Stimulated activated CD4-positive, alpha-beta T cell treated with anti-CD3 and anti-CD28 coated beads, Interleukin-12 subunit alpha, Interleukin-12 subunit beta, amount 100 ng/mL, for 4 hours (primary cell): ENCODE measurements at places on chromosomes 7 and 10.

- DNase-seq, result no peak
Measured at GRCh38 chr7:34672430-34672829, 14.4 kb downstream of the NPSR1 start.

DNA sequence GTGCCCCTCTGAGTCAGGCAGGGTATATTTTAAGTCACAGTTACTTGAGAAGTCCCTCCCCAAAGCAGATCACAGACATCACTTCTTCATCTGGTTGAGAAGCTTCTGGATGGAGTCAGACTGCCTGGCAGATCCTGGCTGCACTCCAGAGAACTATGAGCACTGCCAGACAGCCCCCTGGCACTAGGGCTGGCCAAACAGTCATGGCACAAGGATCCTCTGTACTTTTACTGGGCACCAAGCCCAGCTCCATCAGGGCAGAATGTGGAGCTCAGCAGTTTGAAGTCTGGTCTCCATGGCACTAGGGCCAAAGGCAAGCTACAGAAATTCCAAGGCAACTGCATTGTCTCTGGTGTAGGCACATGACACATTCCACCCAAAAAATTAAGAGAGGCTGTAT, 162.1 kb downstream of the NRG3 start:
- no peak for DNase-seq

DNA sequence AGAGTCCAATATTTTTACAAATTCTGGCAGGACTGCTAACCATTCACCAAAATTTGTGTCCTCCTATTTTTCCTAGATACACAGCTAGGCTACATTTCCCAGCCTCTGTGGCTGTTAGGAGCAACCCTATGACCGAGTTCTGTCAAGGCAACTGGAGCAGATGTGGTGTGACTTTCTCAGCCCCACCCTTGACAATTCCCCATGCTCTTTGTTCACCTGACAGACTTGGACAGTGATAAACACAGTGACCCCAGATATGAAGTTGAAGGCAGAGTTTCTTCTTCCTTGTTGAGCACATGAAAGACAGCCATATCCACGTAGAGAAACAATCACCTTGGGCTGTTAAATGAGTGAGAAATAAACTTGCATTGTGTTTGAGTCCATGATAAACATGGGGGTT, 1162.1 kb downstream of the SORCS3 start:
- no peak for DNase-seq

DNA sequence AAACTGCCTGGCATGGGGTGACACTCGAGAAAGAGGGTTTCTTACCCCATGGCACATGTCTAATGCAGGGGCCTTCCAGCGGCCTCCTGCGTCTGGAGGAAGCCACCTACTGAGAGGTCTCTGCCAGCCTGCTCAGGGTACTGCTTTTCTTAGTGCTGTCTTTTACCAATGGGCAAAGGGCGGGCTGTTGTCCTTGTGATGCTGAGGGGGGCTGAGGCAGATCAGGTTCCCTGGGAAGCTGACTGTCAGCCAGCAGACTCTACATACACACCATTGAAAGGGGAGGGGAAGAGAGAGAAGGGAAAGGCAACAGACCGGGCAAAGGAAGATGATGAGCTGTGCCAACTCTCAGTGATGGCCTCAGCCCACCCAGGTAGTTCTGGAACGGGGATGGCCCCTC, 48.7 kb downstream of the COL13A1 start:
- DNase-seq, result no peak

GRCh38 chr7:16295558-16295957, 125.8 kb downstream of the CRPPA start:
- no peak for DNase-seq

- DNase-seq, result no peak
Measured at GRCh38 chr7:156665101-156665500, 24.5 kb downstream of the RNF32 start.

GRCh38 chr10:24513155-24513554, 210.5 kb downstream of the ARHGAP21 start:
- no peak for DNase-seq

DNA sequence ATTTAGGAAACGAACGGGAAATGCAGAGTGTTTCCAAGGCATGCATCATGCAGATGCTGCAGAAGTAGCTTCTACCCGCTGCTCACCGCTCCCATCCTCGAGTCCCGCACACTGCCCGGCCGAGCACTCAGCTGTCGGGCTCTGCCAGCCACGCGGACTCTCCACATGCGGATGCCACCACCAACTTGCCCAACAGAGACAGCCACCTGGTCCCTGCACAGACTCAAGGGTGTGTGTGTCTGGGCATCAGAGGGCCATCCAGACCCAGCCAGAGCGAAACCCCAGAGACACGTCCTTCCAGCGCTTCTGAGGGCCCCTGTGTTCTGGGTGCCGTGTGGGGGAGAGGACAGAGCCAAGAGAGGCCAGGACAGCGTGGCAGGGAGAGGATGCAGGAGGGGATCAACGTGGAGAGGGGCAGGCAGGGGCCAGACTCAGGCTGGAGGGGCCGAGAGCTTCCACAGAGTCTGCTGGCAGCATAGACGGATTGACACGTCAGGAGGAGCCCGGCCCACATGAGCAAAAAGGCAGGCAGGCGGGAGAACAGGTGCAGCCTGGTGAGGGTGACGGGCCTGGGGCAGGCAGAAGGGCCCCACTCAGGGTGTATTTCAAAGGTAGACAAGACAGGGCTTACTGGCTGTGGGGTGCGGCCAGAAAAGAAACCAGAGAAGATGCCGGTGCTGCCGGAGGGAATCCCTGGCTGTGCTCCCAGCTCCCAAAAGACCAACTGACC, 18.3 kb downstream of the GPER1 start:
- DNase-seq, result no peak

- DNase-seq, result no peak
Measured at GRCh38 chr10:54843085-54843646, 42.1 kb upstream of the PCDH15 start.

GRCh38 chr10:70503776-70504175, 25.2 kb downstream of the PALD1 start:
- DNase-seq, result no peak

- DNase-seq, result no peak
Measured at GRCh38 chr7:157208571-157209413, 70.1 kb downstream of the UBE3C start.

DNA sequence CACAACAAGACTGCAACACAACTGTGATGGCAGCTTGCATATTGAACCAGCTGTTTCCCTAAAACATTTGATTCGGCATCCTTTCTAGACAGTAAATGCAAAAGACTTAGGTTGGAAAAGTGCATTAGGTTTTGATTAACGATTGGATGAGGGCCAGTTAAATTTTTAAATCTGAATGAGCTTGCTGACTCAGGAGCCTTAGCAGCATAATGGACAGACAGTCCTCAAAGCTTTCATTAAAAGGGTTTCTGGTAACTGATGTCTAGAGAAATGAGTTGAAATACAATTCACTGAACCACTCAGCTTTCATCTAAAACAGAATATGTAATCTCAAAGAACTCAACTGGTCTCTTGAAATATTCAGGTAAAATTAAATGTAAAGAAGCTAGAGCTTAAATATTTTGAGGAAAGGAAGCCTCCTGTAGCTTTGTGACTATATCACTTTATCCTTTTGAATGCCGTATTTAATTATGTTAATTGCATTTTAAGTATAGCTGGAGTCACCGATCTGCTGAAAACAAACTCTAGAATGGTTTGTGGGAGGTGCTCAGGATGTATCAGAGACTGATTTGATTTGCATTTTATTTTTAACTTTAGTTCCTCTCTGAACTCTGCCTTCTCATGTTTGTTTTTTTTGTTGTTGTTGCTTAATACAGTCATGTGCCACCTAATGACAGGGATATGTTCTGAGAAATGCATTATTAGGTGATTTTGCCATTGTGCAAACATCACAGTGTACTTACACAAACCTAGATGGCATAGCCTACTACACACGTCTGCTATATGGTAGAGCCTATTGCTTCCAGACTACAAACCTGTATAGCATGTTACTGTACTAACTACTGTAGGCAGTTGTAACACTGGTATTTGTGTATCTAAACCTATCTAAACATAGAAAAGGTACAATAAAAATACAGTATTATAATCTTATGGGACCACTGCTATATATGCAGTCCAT, 29.2 kb upstream of the ATRNL1 start:
- no peak for DNase-seq

- DNase-seq, result no peak
Measured at GRCh38 chr7:26910221-26910620, 45.8 kb upstream of the SKAP2 start.

DNA sequence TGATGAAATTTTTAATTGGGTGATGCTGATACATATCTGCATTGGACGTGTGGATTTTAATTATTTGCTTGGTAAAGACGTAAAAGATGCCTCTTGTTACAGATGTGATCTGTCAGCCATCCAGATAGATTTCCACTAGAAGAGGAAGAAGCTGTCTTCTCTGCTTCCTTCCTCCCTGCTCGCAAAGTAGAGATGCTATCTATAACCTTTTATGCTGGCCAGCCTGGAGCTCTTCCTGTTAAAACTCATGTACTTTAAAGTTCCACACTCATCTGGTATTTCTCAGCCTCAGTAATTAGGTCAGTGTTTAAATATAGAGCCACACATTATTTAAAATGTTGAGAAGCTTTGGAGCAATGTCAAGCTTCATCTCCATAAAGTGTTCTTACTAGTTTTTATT, 51.2 kb upstream of the TMEM229A start:
- no peak for DNase-seq

GRCh38 chr10:1380088-1380671, 324.0 kb downstream of the WDR37 start:
- no peak for DNase-seq

GRCh38 chr10:8910314-8910713, 855.8 kb downstream of the GATA3 start:
- DNase-seq, result no peak

DNA sequence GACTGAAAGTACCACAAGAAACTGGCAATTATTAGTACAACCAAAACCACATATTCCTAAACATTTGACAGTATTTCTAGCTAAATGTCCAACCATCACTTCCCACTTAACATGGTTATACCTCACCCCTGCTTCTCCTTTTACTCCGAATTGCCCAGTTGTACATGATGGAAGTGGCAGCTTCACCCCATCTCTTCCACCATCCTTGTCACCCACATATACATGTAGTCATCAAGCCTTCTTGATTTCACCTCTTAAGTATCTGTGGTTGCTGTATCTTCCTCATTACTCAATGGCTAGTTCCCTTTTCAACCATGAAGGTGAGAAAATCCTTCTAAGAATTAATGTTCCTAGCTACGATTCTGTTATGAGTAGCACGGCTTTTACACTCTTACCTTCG, 388.2 kb downstream of the CALN1 start:
- no peak for DNase-seq

DNA sequence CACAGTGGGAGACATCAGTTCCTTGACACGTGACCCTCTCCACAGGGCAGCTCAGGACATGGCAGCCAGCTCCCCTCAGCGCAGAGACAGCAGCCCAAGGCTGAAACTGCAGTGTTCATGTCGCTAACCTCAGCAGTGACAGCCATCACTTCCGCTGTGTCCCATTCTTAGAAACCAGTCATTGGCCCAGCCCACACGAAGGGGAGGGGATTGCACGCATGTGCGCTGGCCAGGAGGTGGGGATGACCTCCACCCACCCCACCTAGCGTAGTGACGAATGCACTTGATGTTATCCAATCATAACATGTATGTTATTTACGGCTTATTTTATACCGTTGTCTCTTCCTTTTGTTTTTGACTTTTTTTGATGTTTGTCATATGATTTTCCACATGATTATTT, 36.9 kb upstream of the EGFR start:
- no peak for DNase-seq

DNA sequence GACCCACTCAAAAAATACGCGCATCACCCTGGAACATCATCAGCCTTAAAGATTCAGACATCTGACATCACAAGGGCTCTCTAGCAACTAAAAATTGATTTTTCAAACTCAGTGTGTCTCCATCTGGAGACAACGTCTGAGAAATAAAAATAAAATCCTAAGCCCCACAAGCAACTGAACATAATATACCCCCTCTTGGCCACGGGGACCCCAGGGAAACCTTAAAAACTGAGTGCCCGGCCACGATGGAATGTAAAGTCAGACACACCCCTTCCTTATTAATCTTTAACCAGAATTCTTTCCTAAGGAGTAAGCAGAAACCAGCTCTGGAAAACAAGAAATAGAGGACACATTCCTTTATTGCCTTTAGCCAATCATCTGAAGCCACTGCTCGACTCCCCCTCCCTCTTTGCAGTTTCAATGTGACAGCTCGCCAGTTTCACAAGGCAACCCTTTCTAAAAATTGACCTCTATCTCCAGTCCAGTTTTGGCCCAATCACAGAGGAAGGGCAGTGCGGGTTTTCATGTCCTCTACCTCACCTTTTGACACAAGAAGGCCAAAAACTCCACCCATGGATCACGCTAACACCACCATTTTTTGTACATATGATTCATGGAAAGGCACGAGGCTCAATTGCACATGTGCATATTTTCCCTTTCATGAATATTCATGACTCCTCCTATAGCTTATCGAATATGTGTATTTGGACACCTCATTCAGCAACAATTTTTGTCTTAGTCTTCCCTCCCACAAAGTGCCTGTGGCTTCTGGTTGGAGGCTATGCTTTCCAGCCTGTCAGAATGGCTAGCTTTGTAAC, 24.2 kb downstream of the IFIT3 start:
- no peak for DNase-seq

- no peak for DNase-seq
Measured at GRCh38 chr10:109895095-109895818, 28.1 kb downstream of the XPNPEP1 start.

GRCh38 chr7:37394158-37394557, 54.5 kb downstream of the ELMO1 start:
- DNase-seq, result no peak

DNA sequence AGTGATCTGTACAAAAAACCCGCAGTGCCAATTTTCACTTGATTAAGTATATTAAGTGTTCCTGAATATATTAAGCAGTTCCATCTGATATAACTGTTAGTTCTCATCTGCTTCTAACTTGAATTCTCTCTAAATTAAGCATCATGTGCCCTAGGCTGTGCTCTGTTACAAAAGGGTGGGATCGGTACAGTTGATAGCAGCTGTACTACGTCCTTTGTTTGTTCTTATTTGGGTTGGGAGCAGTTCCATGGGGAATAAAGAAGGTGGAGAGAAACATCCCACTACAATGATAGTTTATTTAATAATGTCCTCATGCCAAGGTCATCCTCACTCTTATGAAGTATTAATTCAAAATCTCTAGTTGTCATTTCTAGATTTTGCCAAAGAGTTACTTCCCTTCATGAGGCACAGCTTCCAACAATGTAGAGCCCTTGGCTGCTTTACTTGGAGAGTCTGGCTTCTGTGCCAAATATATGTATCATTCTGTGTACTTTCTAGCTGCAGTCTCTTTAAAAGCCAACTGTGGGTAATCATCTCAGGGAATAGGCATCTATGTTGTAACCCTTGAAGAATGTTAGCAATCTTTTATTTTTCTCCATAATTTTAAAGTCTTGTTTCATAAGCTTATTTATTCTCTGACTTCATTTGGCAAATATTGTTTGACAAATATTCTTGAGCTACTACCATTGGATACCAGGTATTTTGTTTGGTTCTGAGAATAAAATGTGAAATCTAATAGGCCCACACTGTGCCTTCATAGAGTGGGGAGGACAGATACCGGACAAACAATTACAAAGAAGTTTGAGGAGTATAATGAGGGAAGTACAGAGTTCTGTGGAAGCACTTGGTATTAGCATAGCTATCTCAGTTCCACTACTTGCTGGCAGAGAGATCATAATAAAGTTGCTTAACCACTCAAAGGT, 22.4 kb upstream of the AHR start:
- no peak for DNase-seq
